ENCODE measurements at places on chromosomes 12 and 14.

DNA sequence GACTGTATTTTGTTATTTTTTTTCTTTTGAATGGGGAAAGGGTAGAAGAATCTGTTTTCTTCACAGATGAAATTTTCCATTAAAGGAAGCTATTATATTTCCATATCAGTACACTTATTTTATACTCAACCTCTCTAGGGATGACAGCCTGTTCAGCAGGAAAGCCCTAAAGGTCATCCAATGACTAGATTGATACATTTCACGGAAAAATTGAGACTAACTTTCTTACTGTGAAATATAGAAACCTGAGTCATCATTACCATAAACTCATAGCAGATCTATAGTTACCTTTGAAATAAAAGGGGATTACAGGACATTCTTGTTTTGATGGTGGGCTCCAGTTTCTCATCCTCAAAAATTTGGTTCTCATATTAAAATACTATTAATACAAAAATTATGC, 36.1 kb upstream of the PTCSC3 start:
- no peak for DNase-seq

DNA sequence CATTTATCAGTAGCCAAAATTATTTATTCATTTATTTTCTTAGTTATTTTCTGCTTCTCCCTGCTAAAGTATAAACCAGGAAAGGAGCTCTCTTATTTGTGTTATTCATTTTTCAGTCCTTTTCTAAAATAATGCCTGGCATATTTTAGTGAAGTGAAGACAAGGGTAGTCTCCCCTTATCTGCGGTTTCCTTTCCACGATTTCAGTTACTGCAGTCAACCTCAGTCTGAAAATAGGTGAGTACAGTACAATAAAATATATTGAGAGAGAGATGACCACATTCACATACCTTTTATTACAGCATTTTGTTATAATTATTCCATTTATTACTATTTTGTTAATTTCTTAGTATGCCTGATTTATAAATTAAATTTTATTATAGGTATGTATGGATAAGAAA, 57.6 kb downstream of the GPR137C start:
- DNase-seq = no peak

- DNase-seq = no peak
These were observed 74.3 kb downstream of the FAR2 start for GRCh38 chr12:29223426-29223825.

DNA sequence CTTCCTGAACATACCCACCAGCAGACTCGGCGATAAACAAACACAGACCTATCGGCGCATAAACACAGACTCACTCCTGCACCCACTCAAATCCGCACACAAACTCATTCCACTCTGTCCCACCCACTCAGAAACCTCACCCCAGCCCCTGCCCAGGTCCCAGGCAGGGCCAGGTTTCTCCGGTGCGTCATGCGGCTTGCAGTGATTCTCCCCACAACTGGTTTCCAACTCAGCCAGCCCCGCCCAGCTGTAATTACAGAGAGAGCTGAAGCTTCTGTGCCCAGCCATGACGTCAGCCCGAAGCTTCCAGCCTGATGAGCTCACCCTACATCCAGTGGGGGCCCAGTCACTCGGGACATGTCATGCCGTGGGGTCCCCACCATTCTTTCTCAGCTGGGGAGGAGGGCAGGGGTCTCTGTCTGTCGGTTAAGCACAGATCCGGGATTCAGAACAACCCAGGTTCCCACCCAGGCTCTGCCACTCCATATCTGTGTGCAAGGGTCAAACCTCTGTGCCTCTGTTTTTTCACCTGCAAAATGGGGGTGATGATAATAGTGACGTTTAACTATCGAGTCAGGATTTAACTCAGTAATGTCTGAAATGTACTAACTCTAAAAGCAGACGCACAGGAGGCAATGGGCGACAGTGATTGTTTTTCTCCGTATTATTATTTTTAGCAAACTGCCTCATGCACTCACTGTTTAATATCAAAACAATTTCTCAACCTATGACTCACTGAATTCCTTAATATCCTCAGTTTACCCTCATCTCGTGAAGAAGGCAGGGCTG, 2.3 kb upstream of the HSPB8 start:
- DNase-seq = no peak

DNA sequence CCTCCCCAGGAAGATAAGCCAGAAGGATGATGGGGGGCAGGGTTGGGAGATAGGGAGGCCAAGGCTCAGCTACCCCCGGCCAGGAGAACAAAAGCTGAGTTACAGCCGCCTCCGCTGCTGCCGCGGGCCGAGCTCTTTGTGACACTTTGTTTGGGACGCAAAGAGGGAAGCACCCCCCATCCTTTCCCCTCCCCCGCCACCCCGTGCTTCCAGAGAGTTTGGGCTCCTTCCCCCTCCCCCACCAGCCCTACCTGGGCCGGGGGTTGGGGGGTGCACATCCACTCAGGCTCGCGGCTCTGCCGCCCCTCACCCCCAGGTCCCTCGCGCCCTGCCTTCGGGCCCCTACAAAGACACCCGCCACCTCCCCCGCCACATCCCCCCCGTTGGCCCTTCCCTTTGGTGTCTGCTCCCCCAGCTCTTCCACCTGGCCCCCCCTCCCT, 799 bp downstream of the ZNF219 start:
- DNase-seq = peak; percentile 34

DNA sequence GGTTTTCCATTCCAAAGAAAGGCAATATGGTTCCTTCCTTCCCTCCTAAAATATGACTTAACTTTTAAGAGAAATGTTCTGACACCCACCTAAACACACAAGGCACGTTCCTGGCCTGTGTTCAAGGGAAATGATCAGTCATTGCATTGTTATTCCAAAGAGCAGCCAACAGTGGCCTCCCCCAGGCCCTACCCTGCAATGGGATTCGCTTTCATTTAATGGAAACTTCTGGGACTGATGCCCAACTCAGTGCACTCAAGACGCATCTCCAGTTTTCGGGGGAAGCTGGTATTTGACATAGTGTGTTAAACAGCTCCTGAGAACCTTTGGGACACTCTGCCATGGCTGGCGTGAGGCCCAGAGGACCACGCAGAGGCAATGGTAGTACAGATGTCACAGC, 65.9 kb downstream of the DDX51 start:
- DNase-seq = no peak

GRCh38 chr12:24073170-24073810, 123.8 kb upstream of the SOX5 start:
- no peak for DNase-seq

DNA sequence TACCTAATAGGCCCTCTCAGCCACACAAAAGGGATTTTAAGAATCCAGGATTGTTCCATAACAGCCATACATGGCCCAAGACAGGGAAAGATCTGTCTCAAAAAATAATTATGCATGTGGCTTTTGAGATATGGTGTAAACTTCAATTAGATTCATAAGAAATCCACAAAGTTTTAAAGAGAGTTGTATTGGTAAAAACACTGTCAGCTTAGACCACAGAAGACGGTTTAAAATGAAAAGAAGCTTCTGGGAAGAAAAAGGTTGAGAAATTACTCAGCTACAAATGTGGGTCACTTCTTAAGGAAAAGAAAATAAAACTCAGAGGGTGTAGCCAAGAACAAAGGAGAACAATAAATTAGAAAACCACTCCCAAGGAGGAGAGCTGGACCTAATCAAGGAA, 191.4 kb downstream of the KIF26A start:
- DNase-seq = no peak

- DNase-seq = no peak
These were observed 38.7 kb downstream of the CD9 start for GRCh38 chr12:6238875-6239274.

DNA sequence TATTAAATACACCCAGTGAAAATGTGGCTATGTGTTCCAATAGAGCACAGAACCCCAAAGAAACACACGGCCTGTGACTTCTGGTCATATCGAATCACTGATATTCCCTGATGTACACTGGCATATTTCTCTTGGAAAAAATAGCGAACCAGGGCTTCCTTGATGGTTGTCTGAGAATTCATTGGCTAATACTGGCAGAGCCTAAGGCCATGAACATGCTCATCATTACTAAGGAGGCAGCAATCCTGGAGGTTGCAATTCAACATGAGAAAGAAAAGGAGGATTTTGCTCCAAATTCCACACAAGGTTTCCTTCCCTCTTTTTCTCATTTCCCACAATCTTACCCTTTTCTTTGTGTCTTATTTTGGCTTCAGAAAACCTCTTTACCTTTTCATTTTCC, 212.9 kb upstream of the HMGA2 start:
- no peak for DNase-seq

GRCh38 chr14:22753586-22753985, 12.9 kb upstream of the OXA1L start:
- DNase-seq = no peak

DNA sequence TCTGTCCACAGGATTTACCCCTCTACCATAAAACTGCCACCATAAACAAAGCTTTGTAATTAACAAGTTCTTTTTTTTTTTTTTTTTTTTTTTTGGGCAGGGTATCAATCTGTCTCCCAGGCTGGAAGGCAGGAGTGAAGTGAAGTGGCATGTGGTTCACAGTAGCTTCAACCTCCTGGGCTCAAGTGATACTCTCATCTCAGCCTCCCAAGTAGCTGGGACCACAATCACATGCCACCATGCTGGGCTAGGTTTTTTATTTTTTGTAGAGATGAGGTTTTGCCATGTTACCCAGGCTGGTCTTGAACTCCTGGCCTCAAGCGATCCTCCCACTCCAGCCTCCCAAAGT, 61.1 kb upstream of the NUDT4 start:
- no peak for DNase-seq

DNA sequence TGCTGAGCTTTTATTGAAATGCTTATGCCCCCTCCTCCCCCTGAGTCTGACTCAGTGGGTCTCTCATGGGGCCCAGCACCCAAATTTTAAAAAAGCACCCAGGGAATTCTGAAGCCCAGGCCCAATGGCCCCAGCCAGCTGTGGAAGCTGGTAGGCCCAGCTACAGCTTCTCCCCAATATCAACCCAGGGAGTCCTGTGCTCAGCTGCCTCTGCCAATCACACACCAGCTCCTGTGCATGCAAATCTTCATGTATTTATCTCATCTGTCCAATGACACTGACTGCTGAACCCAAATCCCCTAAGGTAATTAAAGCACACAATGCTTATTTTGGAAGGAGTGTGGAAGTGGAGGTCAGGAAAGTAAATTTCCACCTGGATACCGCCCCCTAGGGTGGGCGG, 76.3 kb downstream of the CCDC88C start:
- DNase-seq = no peak

DNA sequence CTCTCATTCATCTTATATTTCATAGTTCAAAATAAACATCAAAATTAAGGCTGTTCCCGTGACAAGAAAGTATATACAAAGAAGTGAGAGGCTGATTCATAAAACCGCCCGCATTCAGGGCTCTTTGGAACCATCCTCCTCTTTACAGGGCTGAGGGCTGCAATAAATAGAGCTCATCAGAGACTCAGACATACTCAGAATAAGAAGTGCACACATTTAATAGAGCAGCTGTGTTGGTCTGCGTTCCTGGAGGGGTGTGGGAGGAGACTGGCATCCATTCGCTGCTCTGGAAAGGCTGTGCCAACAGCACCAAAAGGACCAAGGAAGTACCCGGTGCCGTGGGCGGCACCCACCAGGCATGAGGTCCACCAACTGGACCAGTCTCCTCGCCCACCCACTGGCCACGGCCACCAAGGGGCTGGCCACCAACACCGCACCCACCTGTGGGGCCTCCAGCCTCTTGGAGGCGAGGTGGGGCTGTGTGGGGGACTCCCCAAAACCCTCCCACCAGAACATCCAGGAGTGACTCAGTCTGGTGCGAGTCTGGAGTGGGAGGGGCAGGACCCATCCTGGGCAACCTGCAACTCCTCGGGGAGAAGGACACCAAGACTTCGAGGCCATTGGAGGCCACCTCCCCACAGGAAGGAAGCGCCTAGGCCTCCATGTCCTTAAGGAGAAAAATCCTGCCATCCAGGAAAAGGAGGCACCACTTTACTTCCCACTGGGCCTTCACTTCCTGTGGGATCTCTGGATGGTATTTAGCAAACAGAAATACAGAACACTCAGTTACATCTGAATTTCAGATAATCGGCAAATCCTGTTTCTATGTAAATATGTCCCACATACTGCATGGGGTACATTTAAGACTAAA, 32.7 kb downstream of the VCPKMT start:
- peak; percentile 56 for DNase-seq

DNA sequence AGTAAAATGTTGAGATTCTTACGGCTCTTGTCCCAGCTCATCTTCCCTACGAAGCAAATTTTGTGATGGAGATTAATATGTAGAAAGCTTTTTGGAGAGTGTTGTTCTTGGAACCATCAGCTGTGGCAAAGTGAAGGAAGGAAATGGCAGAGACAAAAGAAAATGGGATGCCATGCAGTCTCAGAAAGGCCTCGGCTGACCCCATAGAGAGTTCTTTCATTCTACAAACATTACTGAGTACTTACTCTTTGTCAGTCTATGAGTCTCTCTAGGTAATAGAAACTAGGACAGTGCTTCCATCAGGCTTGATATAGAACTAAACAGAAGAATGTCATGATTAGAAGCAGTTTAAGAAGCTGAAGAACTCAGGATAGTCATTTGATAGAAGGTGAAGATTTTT, 134.1 kb downstream of the PLEKHA5 start:
- DNase-seq = no peak

- no peak for DNase-seq
These were observed 203.6 kb downstream of the NOVA1 start for GRCh38 chr14:26394150-26394810.

GRCh38 chr12:54419088-54419887, at the start of gene ITGA5:
ITGA5 (minus strand) TSS chr12:54419266; CDS start chr12:54419198, 68 bp downstream.
- peak; percentile 59 for DNase-seq

- no peak for DNase-seq
These were observed 1.9 kb upstream of the DCAF4 start for GRCh38 chr14:72924337-72924736.

DNA sequence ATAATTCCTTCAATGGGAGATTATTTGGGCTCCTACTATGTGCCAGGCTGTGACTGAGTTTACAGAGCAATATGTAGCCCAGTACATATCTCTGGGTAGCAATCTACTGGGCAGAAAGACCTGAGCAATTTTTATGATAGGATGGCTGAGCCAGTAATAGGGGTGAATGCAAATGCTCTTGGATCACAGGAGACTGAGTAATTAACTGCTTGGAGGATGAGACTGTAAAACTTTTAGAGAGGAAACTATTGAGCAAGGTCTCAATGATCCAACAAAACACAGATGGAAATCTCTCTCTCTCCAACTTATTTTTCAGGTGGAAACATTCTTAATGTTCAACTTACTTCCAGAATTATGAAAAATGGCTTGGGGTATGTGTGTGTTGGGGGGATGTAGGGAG, 402.2 kb downstream of the AEBP2 start:
- DNase-seq = no peak

- no peak for DNase-seq
These were observed 2.3 kb upstream of the MYL2 start for GRCh38 chr12:110922652-110923051.

DNA sequence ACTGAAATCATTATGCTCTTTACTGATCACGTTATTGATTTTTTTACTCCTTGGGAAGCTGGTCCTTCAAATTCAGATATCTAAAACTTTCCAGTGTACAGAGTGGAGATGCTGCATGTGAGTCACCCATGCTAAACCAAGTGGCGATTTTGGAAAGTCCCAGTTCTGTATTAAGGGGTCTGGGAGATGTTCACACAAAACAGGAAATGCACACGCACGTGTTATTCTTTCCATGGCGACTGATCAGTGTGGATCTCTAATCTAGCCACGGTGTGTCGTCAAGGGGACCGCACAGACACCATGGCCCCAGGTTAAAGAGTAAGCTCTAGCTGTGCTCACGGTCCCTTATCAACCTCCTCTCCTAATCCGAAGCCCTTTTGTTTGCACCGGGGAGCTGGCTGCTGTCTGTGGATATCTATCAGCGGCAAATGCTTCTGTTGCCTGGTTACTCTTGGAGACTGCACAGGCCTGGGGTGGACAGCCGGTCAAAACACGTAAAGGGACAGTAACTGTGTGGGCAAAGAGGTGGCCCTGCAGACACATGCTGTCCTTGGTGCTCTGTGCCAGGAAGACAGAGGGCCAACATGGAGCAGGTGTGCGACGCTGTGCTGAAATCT, 96.6 kb downstream of the RIMBP2 start:
- no peak for DNase-seq
